Epithelial cell of esophagus (primary cell): ENCODE measurements at places on chromosomes 1 and 21.
A peak's percentile ranks its signal among the peaks of the same experiment; 100 is the strongest.

- no peak for DNase-seq
Measured at GRCh38 chr1:170426596-170426995, 105.4 kb upstream of the GORAB start.

DNA sequence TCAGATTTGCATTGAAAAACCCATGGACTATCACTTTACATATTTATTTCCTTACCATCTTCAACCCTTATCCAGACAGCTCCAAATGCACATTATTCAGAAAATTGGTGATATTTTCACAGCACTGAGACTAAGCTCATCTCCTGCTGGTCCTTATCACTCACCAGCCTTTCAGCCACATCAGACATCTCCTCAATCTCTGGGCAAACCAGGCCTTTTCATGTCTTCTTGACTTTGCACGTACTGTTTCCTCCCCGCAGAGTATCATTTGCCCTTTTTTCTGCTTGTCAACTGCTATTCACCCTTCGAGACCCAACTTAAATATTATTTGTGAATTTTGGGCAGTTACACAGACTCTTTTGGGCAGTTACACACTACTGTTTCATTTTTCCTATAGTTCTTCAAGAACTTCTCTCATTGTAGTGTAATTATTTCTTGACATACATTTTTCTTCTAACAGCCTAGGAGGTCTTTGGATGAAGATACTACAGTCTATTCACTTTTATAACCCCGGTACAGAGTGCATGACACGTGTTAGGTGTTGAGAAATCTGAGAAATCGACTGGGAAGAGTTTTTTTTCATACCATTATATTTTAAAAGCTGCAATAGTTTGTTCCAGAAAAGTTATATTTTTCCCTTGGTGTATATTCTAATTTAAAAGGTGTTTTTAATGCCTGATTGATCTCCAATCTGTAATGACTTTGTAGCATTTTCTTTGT is 98.0 kb downstream of the FGGY start:
- DNase-seq = no peak

DNA sequence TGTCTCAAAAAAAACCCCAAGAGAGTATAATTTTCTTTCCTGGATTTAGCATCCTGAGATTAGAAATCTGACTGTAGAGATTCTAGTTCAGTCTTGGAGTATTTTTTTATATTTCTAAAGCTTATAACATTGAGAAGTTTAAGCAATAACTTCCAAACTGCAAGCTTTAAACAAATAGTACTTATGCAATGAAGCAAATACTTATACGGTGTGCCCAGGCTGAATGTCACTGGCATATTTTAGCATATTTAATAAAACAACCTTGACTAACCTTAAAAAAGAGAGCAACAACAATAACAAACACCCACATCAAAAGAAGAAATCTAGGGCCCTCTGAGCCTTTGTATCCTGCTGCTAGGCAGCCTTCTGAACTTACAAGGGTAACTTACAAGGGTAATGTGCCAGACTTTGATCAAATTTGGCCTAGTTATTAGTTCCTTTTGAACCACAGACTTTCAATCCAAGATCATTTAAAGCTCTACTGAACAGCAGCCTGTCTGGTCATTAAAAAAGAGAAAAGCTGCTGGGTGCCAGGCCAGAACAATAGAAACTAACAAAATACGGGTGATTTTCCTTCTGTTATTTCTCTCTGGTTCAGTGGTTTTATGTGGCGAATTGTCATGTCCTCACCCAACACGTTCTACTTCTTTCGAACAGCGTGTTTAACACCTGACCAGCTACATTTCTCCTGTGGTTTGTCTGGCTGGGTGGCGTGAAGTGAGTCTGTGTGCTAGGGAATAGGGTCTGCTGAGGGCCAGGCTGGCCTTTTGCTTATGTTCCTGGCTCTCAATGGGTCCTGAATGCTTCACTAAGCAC is 16.2 kb downstream of the MTOR start:
- no peak for DNase-seq

DNA sequence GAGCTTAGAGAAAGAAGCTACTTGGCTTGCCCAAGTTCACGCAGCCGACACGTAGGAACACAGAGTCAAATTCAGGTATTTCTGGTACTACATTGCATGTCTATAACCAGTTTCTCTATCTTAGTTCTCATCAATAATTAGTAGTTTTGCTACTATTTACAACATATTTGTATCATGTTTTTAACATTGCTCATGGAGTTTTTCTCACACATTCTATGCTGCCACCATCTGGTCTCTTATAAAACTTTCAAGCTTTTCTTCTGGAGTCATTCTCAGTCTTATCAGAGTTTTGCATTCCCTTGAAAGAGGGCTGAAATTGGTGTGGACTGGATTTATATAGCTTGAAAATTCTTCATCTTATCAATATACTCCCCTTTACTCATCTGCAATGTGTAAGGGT is 118.8 kb upstream of the PALMD start:
- peak; percentile 19 for DNase-seq

- DNase-seq = no peak
Measured at GRCh38 chr1:222034790-222035189, 292.9 kb upstream of the DUSP10 start.

DNA sequence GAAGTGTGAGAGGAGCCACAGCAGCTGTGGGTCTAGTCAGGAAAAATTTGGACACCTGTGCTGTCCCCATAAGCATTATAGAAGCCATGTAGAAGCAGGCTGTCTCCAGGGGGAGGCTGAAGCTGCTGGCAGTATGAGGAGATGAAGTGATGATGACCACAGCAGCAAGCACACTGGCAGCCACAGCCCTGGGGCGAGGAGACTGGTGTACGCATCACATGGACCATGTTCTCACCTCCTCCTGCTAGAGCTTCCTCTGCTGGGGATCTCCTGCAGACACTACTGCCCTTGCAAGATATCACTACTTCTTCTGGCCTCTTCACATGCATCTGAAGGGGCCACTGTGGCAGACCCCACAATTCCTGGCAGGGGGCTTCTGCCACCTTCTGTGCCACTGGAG is 33.8 kb upstream of the CREG1 start:
- DNase-seq = no peak

- DNase-seq = no peak
Measured at GRCh38 chr1:182580736-182581135, 8.3 kb downstream of the RNASEL start.

- peak; percentile 89 for DNase-seq
Measured at GRCh38 chr1:174322202-174322862, 125.4 kb upstream of the GPR52 start.

DNA sequence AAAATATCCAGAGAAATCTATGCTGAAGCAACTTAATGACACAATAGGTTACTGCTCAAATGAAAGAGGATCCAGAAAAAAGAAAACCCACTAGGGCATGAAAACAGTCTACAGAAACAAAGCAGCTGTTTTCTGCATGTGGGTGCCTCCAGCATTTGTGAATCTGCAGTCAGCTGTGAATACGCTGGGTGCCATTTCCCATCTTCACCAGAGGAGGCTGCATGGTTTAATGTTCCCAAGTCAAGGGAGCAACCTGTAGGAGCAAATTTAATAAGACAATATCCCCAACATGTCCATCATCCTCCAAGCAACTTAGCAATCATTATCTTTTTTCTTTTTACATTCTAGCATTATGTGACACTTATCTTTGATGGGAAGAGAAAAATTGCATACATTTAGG is 396.6 kb downstream of the BRINP2 start:
- DNase-seq = peak; percentile 53

DNA sequence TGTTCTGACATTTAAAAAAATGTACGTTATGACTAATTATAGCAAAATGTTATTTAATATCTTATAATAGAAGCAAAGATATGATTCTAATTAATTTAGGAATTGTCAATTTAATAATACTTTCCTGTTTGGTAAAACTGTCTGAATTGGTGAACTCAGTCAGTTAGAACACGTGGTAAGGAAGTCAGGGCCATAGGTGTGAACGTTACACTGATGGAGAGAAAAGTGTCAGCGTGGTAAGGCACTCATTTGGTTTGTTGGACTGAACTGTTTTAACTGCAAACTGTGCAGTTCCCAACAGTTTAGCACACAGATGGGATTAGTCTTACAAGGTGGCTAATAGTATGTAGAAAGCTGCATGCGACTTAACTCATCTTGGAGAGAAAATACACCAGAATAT is 102.9 kb downstream of the EPB41 start:
- DNase-seq = no peak

DNA sequence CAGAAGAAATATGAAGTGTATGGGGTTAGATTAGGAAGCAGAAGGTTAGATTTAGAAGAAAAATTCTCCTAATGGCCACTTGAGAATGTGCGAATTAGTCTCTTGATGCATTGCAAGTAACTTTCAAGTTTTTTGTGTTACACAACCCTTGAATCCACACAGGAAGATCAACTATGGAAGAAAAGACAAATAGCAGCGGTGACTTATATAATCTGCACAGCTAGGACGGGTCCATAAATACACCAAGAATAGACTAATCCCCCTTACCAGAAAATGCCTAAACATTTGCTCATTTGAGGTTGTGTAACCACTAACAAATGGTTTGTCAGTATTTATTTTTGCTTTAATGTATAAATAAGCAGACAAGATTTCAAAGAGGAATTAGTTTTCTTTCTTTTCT is 182.6 kb downstream of the TGFB2 start:
- DNase-seq = peak; percentile 6

DNA sequence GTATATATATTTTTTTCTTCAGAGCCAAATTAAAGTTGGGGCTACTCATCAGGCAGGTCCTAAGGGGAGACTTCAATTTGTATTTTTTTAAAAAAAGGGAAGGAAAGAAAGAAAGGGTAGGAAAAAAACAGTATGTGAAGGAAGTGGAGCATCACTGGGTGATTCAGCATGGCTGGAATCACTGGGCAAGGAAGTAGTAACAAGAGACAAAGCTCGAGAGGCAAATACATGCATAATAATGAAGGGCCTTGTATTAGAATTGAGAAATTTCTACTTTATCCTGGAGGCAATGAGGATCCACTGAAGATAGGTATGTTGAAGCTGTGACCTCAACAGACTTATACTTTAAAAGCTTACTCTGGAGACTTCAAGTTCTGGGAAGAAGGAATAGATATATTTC is 184.4 kb downstream of the COQ8A start:
- peak; percentile 24 for DNase-seq

- DNase-seq = no peak
Measured at GRCh38 chr1:46538147-46538546, 13.3 kb downstream of the KNCN start.

DNA sequence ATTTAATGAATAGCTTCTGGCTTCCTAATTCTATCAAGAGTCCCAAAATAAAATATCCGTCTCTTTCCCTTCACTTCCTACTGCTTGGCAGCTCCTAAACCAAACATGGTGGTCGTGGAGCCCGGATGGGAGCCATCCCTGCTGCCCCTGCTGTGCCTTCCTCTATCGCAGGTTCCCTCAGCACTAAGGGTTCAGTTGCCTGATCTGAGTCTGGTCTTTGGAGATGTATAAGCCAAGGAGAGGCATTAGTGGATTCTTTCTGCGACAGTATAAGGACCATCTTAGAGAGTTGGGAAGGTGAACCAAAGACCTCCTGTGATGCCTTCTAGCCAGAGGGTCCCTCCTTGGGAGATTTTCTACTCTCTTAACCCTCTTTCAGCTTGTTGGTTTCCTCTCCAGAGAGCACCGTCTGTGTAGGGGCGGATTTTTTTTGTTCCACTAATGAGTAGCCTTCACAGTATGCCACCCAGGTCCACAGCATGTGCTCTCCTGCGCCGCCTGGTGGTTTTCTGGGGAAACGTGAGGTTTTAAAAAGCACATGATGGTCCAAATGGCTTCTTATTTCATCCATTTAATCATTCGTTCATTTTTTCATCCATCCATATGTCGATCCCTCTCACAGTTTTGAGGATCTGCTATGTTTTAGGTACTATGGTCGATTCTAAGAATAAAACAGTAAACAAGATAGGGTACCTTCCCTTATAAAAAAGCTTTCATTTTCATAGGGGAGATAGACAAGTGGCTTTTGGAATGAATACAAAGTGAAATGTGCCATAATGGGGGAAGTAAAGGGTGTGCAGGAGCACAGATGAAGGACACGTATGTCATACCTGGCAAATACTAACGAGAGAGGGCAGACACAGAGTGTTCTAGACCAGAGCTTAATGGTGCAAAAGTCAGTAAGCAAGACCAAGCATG is 71.0 kb downstream of the NFASC start:
- peak; percentile 71 for DNase-seq

GRCh38 chr1:77846966-77847365 is 41.5 kb upstream of the NEXN start:
- DNase-seq = no peak

- no peak for DNase-seq
Measured at GRCh38 chr1:115098979-115099692, 9.8 kb upstream of the TSPAN2 start.

- no peak for DNase-seq
Measured at GRCh38 chr1:1972976-1973715, 30.4 kb downstream of the CFAP74 start.

- no peak for DNase-seq
Measured at GRCh38 chr1:36085686-36086526, 2.0 kb downstream of the TEKT2 start.

GRCh38 chr21:46029186-46029924 is 47.8 kb downstream of the COL6A1 start:
- no peak for DNase-seq

- DNase-seq = peak; percentile 72
Measured at GRCh38 chr1:172637522-172637921, 21.4 kb upstream of the FASLG start.

GRCh38 chr1:69570356-69570755 is 2.6 kb downstream of the LRRC7 start:
- DNase-seq = peak; percentile 8

DNA sequence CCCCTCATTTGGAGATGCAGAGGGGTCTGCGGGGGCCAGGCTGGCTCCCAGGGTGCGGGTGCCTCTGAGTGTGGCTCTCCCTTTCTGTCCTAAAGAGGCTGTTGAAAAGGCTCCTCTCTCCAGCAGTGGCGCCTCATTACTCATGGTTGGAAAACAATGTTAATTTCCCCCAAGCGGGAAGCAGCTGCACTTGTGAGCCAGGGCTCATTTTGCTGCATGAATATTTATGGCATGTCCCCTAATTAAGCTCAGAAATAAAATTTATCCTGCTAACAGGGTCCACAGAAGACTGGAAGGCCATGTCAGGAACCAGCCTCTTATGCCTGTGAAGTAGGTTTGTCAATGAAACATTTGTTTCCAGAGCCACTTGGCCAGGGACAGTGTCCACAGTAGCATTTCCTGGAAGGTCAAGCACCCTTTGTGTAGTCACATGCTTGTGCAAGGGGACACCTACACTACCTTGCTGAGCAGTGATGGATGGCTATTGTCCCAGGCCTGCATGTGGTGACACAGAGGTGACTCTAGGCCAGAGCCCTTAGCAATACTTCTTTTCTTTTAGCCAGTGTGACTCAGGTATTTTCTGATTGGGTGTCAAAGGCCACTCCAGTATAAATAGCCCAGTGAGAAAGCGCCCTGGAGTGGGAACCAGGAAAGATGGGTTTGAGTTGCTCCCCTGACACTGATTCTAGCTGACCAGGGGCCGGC is 259.0 kb downstream of the FOXD2 start:
- no peak for DNase-seq
